ENCODE measurements at places on chromosomes 7 and 10. TPM values are rescaled to one million over a fixed set of nuclear protein-coding genes. Genes with fewer than 3 reads are reported as not detected.

The CLEC2L gene
- total RNA-seq: not detected

The RAPGEF5 gene
- total RNA-seq: 78.0 TPM

GRCh38 chr10:88521791-88522190 lies 61.3 kb downstream of the RNLS start:
- no peaks in the 10 kb centered on the region for H3K36me3 ChIP-seq
- H3K4me3 ChIP-seq: no peak overlapping the region
- no peak overlapping the region for H3K27ac ChIP-seq
- no peaks in the 10 kb centered on the region for H3K27me3 ChIP-seq
- peak; percentile 29 for DNase-seq
- peaks cover 8% of the 10 kb centered on the region for H3K4me1 ChIP-seq

The NUTM2A gene
- 1.3 TPM for total RNA-seq

The DPYSL4 gene
- 1.9 TPM for total RNA-seq

- no peak overlapping the region for H3K4me3 ChIP-seq
- no peaks in the 10 kb centered on the region for H3K4me1 ChIP-seq
- no peaks in the 10 kb centered on the region for H3K27me3 ChIP-seq
Measured at GRCh38 chr10:83961620-83962019, 177.7 kb upstream of the GHITM start.

DNA sequence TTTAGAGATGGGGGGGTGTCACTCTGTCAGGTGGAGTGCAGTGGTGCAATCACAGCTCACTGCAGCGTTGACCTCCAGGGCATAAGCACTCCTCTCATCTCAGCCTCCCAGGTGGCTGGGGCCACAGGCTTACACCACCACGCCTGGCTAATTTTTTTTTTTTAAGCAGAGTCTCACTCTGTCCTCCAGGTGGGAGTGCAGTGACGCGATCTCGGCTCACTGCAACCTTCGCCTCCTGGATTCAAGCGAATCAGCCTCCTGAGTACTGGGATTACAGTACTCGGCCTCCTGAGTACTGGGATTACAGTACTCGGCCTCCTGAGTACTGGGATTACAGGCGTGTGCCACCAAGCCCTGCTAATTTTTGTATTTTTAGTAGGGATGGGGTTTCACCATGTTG lies 23.6 kb upstream of the PPIA start:
- peaks cover 10% of the 10 kb centered on the region for H3K4me1 ChIP-seq
- no peak overlapping the region for H3K4me3 ChIP-seq
- no peak overlapping the region for H3K27ac ChIP-seq
- no peaks in the 10 kb centered on the region for H3K36me3 ChIP-seq
- DNase-seq: no peak

DNA sequence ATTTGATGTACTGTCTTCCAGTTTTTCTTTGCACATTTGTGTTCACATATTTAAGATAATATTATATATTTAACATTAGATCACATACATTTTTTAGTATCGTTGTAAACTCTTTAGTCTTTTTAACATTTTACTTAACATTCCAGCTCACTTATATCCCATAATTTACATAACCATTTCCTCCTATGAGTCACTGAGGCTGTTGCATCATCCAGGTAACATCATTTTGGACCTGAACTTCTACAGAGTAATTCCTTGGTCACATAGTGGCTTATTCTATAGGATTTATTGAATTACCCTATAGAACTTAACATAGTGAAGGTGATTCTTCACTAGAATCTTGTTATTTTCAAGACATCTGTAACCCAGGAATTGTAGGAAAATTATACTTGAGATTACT lies 194.4 kb downstream of the POU6F2 start:
- no peaks in the 10 kb centered on the region for H3K36me3 ChIP-seq
- H3K4me1 ChIP-seq: no peaks in the 10 kb centered on the region
- no peak overlapping the region for H3K4me3 ChIP-seq
- no peaks in the 10 kb centered on the region for H3K27me3 ChIP-seq

DNA sequence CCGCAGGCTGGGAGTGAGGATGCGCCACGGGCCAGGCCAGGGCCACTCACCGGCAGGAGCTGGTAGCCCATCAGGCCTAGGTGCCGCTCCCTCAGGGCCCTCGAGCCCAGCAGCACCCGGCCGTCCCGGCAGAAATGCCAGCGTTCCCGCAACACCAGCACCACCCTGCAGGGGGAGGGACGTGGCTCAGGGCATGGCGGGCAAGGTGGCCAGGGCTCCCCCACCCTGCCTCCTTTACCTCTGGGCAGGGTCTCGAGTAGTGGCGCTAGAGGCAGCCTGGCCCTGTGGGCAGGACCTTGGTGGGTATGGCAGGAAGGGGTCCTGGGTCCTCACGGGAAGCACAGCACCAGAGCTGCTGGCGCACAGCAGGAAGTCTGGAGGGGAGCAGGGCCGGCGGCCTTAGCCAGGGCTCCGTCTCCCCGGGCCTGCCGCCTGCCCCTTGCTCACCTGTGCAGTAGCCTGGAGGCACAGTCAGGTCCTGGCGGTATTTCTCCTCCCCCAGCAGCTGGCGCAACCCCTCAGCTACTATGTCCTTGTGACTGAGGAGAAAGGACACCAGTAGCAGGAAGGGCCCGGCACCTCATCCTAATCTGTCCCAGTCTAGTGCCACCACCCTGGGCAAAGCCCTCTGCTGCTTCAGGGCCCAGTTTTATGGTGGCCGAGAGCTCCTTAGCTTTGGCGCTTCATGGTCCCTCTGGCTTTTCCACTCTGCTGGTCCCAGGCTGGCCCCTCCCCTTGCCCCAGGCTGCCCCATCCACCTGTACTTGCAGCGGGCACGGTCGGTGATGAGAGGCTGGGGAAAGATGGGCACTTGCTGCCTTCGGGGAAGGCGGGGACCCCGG lies 3.5 kb downstream of the FASTK start:
- H3K36me3 ChIP-seq: peaks cover 7% of the 10 kb centered on the region
- H3K4me1 ChIP-seq: peaks cover 11% of the 10 kb centered on the region
- no peak overlapping the region for H3K4me3 ChIP-seq
- H3K27ac ChIP-seq: peak overlapping the region; percentile 54

- no peaks in the 10 kb centered on the region for H3K36me3 ChIP-seq
- no peaks in the 10 kb centered on the region for H3K27me3 ChIP-seq
- DNase-seq: no peak
- H3K27ac ChIP-seq: no peak overlapping the region
Measured at GRCh38 chr7:84231157-84231556, 36.6 kb upstream of the SEMA3A start.

- no peak overlapping the region for H3K4me3 ChIP-seq
- no peaks in the 10 kb centered on the region for H3K27me3 ChIP-seq
- DNase-seq: no peak
- no peaks in the 10 kb centered on the region for H3K36me3 ChIP-seq
Measured at GRCh38 chr10:112288486-112288885, 5.3 kb downstream of the TECTB start.

- no peak overlapping the region for H3K4me3 ChIP-seq
- no peaks in the 10 kb centered on the region for H3K4me1 ChIP-seq
- H3K27ac ChIP-seq: no peak overlapping the region
- H3K27me3 ChIP-seq: no peaks in the 10 kb centered on the region
Measured at GRCh38 chr7:113188396-113188795, 70.0 kb upstream of the SMIM30 start.
